HS-27A (cell line): ENCODE measurements at places on chromosomes 5 and 9.

DNA sequence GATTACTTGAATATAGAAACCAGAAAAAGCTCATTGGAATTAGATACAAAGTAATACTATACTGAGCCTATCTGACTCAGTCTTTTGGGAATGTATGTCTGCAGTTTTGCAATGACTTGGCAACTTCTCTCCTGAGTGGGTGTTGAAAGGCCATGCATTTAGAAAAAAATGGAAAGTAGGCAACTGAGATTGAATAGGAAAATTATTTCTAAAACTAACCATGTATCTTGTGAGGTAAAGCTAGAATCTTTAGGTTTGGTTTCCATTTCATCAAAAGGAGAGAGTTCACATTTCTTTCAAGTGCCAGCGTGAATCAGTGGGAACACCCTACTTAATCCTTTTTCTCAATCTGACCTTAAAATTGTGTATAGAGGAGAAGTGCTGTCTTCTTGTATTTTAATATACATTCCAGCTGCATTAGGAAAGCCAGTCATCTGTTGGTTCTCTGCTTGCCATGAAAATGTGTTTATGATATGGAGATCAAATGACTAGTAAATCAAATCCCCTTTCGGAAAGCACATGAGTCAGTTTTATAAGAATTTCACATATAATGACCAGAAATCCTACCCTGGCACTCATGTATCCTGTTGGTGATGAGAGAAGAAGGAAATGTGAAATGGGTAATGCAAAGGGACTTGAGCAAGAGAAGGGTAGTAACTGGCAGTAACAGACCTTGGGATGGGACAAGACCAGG, 30.4 kb downstream of the NFX1 start:
- peak; percentile 94 for DNase-seq

DNA sequence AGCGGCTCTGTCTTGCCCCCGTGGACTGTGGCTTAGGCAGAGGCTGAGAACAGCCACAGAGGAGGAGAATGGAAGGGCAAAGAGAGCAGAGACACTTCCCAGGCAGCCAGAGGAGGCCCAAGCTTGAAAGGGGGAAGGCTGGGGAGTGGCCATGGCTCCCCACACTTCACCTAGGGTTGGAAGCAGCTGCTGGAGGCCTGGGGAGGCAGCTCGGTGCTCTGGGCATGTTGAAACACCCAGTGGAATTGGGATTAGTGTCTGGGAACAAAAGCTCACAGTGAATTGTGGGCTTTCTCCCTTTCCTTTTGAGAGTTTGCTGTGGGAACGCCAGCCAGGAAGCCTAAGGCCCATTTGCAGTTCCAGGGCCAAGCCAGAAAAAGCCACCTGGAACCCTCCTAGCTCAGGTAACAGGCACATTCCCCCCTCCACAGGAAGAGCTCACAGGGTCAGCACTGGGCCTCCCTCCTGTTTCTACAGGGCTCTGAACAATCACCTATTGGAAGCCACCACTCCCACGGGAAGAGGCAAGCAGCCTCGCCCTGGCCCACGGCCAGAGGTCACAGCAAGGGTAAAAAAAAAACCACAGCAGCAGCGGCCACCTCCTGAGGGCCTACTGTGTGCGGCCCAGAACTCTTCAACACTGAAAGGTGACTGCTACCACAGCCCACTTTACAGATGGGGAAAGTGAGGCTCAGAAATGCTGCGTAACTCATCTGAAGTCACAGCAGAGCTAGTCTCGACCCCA, 20.2 kb downstream of the EEIG1 start:
- no peak for DNase-seq

DNA sequence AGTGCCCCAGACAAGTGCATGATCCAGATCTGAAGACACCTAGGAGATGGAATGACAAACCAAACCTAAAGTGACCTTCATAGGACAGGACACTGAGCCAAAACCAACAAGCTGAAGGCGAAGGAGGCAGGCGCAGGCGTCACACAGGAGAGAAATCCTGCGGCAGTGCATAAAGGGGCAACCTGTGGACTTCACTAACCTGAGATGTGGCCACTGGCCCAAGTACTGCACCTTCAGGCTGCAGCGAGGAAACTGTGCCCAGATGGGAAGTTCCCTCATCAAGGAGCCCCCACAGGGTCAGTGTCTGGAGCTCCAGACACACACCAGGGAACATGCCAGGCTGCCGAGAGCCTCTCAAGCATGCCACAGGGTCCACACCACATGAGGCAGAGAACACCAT, 3.7 kb downstream of the IPPK start:
- no peak for DNase-seq

DNA sequence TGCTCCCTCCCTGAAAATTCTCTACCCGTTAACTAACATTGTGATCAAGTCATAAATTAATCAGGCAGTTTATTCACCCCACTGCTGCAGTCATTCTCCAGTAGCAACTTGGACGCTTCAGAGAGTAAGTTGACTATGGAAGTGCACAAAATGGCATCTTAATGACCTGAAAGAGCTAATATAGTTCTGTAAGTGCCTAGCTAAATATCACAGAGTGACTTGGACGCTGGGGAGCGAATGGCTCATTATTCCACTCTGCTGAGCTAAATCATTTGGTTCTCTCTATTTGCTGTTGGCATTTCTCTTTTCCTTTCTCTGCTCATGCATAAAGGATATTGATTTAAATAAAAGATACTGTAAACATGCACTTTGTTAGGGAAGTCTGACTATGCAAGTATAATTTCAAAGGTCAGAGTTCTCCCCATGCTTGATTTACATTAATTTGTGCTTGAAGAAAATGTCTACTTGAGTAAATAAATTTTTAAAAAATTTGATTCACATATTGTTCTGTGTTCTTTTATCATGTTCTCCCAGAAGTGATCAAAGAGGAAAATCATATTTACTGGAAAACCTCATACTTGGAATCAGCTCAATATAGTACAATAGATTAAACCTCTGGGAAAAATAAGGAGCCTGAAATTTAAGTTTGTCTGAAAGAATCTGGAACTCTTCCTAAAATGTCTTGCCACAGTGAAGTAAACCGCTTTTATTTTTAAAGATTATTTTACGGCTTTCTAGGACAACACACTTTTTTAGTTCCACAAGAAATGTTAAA, 169.5 kb upstream of the HAPLN1 start:
- DNase-seq = no peak

DNA sequence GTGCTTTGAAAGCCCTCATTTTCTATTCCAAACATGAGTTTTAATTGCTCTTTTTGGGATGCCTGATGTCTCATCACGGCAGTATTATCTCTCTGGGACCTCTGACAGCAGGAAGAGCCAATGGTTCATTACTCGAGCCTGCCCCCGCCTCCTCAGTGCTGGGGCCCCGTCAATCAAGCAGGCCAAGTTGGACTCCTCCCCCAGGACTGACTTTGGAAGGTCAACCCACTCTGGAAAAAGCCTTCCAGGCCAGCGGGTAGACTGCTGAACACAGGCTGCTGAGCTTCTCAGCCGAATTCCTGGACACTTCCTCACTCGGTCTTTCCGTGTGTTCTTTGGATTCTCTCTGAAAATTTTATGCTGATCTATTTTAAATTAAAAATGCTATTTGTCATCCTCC, 9.5 kb upstream of the BARHL1 start:
- DNase-seq = no peak

DNA sequence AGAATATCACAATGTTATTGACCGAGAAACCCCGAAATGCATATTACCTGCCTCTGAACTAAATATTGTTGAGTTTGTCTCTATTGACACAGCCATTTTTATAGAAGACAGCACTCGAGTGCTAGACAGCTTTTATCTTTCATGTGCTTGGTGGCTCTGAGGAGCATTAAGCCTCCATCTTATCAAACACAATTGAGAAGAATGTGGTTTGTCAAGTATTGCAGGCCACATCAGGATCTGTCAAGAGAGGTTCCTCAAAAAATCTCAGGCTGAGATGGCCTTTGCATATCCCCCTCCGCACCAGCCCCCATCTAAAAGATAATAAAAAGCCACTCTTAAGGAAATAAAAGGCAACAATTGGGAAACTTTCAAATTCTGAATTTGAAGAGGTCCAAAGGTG, 284.8 kb downstream of the DENND1A start:
- DNase-seq = no peak

DNA sequence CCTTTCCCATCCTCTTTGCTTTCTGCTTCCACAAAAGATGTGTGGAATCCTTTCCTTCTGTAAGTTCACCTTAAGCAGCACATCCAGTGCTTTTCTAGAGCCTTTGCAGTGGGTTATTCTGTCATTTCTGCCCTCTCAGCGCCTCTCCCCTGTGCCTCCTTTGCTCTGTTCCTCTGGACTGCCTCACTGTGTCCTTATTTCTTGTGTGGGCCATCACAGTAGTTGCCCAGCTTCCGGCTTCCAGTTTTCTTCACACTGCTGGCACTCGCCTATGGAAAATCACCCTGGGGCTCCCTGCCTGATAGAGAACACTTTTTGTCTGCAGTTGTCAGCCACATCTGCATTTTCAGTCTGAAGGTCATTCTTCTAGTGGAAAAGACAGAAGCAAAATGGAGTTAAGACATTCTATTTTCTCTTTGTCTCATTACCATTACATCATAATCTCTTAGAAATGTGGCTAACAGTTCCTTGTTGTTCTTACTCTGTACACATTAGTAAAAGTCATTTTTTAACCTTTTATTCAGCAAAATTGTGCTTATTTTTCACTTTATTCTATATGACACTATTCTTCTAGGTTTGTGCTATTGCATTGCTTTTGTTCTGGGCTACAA, 64.1 kb upstream of the ZNF608 start:
- DNase-seq = no peak

GRCh38 chr5:168976311-168976970, 324.5 kb downstream of the SLIT3 start:
- DNase-seq = no peak

GRCh38 chr5:36655161-36655560, 48.8 kb downstream of the SLC1A3 start:
- DNase-seq = no peak

DNA sequence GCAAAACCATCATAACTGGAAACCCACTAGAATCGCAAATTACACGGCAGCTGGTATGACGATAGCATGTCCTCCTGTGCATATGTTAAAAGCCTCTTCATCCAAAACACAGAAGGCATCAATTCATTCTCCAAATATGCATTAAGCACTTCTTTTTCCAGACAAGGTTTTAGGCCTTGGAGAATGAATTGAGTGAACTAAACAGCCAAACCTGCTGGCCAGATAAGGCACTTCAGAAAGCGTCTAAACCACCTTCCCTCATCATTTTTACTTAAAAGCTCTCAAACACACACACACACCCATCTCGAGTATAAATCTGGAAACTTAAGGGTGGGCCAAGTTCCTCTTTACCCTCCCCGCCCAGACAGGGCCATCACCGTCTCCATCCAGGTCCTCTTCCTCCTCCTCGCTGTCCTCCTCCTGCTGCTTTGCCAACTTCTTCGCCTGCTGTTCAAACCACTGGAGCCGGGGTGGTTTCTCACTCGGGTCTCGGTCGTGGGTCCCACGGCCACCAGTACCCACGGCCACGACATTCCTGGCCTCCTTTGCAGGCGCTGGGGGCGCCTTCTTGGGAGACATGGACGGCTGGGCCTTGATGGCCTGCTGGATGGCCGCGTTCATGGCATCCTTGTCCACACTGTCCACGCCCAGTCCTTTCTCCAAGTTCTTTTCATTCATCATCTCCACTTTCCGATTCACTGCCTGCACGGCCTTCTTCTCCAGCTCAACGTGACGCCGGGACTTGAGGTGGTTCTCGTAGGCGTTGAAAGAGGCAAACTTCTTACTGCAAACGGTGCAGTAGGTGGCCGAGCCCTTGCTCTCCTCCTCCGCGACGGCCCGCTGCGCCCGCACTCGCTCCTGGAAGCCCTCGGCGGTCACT, 696 bp downstream of the ZNF622 start:
- DNase-seq = no peak

DNA sequence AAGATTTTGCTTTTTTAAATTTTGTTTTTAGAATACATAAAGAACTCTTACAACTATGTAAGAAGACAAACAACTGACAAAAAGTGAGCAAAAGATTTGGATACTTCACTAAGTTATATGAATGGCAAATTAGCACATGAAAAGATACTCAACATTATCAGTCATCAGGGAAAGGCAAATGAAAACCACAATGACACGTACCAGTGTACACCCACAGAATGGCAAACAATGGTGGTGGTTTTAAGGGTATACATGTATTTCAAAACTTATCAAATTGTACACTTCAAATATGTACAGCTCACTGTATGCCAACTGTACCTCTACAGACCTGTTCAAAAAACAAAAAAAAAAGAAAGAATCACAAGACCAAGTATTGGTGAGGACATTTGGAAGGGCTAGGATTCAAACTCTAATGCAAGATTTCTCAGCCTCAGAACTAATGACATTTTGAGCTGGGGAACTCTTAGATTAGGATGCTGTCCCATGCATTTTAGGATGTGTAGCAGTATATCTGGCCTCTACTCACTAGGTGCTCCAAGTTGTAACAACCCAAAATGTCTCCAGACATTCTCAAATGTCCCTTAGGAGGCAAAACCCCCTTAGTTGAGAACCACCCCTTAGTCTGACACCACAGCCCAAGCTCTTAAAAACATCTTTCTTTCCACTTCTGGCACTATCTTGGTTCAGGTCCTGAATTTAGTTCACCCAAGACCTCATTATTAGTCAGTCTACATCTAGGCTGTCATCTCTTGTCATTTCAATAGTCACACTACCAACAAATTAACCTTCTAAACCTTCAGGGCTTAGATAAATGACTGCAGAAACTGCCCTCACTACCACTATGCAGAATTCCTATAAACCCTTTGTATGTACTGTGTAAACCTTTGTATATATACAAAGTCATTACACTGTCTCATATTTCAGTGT, 9.7 kb downstream of the SCAI start:
- DNase-seq = no peak

DNA sequence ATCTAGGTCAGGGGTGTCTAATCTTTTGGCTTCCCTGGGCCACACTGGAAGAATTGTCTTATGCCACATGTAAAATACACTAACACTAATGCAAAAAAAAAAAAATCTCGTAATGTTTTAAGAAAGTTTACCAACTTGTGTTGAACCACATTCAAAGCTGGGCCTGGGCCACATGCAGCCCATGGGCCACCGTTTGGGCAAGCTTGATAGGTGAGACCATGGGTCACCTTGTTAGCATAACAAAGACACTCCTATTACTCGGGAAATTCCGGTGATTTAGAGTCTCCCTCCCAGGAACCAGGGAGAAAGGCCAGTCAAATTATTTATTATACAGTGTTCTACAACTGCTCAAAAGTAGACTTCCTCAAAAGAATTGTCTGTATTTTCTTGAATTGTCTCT, 12.7 kb downstream of the RECK start:
- no peak for DNase-seq

- no peak for DNase-seq
These were observed 647.8 kb downstream of the TAF11L14 start for GRCh38 chr5:18281947-18282581.

GRCh38 chr5:21145376-21145775, 1157.4 kb upstream of the CDH18 start:
- no peak for DNase-seq

DNA sequence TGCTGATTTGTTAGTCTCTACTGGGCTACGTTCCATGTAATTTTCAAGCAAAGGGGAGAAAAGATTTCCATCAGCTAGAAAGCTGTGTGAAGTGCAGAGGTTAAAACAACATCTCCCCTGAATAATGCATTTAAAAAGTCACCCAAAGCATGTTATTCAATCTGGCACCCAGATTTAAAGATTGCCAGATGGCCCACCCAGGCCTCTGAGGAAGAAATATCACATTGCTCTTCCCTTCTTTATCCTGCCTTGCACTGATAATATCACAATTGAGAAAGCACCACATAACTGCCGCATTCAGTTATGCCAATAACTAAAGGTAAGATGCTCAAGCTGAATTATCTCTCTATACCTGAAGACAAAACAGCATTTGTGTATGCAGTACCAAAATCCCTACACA, 119.4 kb upstream of the PUM3 start:
- DNase-seq = no peak
